ENCODE measurements at places on chromosomes 5 and 9.

DNA sequence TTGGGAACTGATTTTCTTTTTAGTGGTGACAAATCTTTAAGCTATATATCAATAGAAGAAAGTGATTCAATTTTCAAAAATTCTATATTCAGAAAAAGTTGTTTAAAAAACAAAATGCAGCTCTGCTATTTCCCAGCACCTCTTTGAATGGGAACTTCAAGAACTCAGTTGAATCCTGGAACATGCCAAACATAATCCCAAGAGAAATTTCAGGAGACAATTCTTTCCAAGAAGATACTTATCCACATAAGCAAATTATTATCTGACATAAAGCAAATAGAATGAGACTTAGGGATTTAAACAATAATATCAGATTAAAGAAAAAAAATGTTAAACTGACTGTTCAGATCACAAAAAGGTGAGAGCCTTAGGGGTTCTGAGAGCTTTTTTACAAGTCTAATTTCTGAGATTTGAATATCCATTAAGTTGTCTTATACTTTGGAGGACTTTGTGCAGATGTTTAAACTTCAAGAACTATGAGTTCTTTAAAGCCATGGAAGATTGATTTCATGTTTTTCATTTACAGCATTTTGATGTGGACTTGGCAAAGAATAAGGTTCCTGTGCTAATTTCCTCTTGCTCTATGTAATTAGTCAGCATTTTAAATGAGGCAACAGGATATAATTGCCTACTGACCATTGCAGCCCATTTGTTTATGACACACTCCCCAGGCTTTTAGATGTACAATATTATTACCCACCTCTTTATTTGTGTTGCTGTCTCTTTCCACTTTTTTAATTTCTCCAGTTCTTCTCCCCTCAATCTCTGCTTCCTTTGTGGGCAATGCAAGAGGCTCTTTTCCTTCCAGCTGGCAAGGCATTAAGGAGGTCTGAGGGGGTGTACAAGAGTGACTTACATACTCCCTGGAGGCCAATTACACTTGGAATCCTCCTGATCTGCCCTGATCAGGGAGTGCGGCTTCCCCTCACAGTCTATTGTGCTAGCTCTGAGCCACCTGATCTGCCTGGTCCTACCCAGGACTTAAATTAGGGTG is 419.1 kb downstream of the NR2F1-AS1 start:
- no peak for DNase-seq

GRCh38 chr5:62732677-62733121 is 154.1 kb downstream of the LRRC70 start:
- no peak for DNase-seq

DNA sequence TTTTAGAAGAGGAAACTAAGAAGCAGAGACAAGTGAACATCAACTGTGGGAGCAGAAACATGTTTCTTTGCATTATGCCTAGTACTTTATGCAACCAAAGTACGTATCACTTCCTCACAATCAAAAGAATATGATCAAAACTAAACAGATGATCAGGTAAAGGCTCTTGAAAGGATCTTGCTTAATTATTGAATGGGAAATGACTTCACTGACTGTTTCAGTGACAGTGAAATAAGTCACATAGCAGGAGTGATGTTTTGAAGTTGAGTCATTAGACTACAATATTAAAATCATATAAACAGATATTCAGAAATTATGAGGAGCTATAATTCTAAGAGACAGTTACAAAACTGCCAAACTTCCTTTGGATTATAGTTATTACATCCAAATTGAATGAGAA is 527.3 kb downstream of the MTRR start:
- DNase-seq: no peak

GRCh38 chr5:138953387-138954256 is 78.5 kb upstream of the LRRTM2 start:
- DNase-seq: peak; percentile 83

DNA sequence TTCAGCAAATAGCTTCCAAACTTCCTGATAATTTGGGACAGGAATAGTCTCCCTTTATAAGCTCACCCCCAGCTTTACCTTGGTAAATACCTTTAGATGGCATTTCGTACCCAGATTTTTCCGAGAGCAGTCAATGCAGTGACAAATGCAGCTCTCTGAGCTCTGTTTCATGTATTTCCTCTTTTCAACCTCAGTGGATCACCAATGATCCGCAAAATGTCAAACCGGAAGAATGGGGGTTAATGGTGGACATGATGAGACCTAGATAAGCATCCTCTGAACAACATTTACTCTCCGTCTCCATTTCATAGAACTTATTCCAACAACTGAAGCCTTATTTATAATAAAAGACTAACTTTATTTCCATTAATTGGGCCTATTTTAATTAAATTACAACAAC is 227.3 kb downstream of the MCTP1 start:
- no peak for DNase-seq

GRCh38 chr9:105503881-105504280 is 54.0 kb upstream of the FKTN start:
- no peak for DNase-seq

GRCh38 chr5:69516769-69517168 is 24.2 kb downstream of the OCLN start:
- no peak for DNase-seq

DNA sequence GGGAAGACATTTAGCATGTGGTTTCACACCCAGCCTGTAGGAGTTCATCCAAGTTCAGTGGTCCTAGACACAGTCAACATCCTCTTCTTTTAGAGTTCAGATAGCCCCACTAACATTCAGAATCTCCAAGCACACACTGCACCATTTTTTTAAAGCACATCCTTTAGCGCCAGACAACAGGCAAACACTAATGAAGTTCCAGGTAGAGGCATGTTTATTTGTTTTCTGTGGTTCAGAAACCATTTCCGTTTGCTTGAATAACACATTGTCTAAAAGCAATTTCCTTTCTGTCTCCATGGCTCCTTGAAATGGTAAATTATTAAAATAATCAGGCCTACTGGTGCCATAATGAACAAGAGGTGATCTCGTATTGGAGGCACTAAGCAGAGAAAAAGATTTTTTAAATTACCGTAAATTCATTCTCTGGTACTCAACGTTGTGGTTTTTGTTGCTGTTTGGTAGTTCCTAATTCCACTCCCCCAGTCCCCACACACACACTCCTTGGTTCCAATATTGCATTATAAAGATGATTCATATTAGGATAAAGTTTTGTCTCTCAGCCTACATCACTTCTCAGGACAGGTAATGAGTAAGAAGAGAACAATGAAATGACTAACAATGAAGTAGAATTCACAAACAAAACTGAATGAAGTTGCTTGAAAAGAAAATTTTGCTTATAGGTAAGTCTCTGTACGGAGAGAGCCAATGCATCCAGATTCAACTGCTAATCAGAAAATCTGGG is 153.1 kb downstream of the PCSK1 start:
- no peak for DNase-seq

GRCh38 chr5:10902145-10902544 is 141.1 kb upstream of the DAP start:
- no peak for DNase-seq

- no peak for DNase-seq
Measured at GRCh38 chr5:180799194-180799593, 3.4 kb downstream of the MGAT1 start.

- DNase-seq: no peak
Measured at GRCh38 chr9:21852754-21853153, 50.3 kb downstream of the MTAP start.

- no peak for DNase-seq
Measured at GRCh38 chr5:79241535-79241979, 5.6 kb downstream of the JMY start.

- DNase-seq: no peak
Measured at GRCh38 chr9:88443480-88444113, 55.4 kb downstream of the SPIN1 start.

- no peak for DNase-seq
Measured at GRCh38 chr5:90641528-90641927, 82.9 kb downstream of the ADGRV1 start.

DNA sequence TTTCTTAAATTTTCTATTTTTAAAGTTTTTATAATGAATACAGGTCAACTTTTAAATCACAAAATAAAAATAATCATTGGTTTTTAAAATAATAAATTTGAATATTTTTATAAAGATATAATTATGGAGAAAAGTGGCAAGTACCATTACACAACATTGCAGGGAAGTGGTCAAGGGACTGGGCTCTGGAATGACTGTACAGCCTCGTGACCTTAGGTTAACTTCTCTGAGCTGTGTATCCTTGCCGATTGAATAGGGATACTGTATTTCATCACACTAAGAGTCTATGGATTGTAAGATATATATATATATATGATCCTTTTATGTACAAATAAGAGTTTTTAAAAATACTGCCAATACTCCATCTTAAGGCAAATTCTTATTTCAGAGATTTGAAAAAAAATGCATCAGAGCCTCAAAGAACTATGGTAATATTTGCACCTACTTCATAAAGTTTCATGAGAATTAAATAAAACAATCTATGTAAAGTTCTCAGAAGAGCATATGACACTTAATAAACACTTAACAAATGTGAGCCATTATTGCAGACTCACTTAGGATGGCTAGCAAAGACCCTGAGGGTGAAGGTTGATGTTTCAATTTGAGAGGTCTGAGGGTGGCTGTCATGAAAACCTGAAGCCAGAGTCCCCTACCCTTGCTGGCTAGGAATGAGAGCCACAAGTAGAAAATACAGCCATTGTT is 136.5 kb downstream of the CCDC192 start:
- no peak for DNase-seq

DNA sequence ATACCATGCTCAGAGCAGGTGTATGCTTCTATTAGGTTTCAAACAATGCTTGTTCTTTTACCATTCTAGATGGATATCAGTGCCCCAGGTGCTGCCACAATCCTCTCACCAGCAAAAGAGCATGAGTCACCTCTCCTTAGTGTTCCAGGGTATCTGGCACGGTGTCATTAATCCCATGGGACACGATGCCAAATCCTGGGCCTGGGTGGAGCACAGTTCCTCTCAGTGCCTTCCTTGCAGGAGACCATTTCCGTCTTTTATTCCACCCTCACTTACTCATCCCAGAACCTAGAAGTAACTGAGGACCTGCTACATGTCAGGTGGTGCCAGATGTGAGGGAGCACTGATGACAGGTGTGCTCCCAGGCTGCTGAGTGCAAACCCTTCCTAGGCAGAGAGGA is 1.3 kb upstream of the OR13J1 start:
- no peak for DNase-seq

All from ovary (tissue), 10 donors.